Renal cortex interstitium (tissue), 15 donors: ENCODE measurements at places on chromosomes 3 and 15. TPM values are rescaled to one million over a fixed set of nuclear protein-coding genes. Genes with fewer than 3 reads are reported as not detected.

The ASB14 gene
- 1.3 TPM for polyA plus RNA-seq

The RBP2 gene
- 0.30 TPM for polyA plus RNA-seq

The RPN1 gene
- polyA plus RNA-seq: 213 TPM

The ATP2B2 gene
- 0.58 TPM for polyA plus RNA-seq

The GRIP2 gene
- 1.2 TPM for polyA plus RNA-seq

The SETD5 gene
- 134 TPM for polyA plus RNA-seq

The ITIH1 gene
- 0.28 TPM for polyA plus RNA-seq

The TRNT1 gene
- 46.4 TPM for polyA plus RNA-seq

The PTPN9 gene
- 48.3 TPM for polyA plus RNA-seq

The HCLS1 gene
- 7.6 TPM for polyA plus RNA-seq

The PAQR5 gene
- polyA plus RNA-seq: 24.9 TPM

The CRABP1 gene
- 35.2 TPM for polyA plus RNA-seq

The SAMD7 gene
- polyA plus RNA-seq: not detected

The BUB1B gene
- 28.0 TPM for polyA plus RNA-seq

The NRROS gene
- polyA plus RNA-seq: 3.0 TPM

The SLC22A13 gene
- 7.1 TPM for polyA plus RNA-seq

The STRA6 gene
- polyA plus RNA-seq: 35.4 TPM

The SYNPR gene
- polyA plus RNA-seq: 0.11 TPM

The CFAP91 gene
- polyA plus RNA-seq: 22.1 TPM

The DNAH12 gene
- polyA plus RNA-seq: 1.7 TPM

The METTL6 gene
- polyA plus RNA-seq: 27.8 TPM

The ARHGEF3 gene
- polyA plus RNA-seq: 77.9 TPM

The IQSEC1 gene
- polyA plus RNA-seq: 35.8 TPM

The GATA2 gene
- polyA plus RNA-seq: 38.3 TPM

The GALNT15 gene
- 1.6 TPM for polyA plus RNA-seq
